IMR-90 (cell line): ENCODE measurements at places on chromosomes 16 and 17. TPM values are rescaled to one million over a fixed set of nuclear protein-coding genes. Genes with fewer than 3 reads are reported as not detected.
A peak's percentile ranks its signal among the peaks of the same experiment; 100 is the strongest.

DNA sequence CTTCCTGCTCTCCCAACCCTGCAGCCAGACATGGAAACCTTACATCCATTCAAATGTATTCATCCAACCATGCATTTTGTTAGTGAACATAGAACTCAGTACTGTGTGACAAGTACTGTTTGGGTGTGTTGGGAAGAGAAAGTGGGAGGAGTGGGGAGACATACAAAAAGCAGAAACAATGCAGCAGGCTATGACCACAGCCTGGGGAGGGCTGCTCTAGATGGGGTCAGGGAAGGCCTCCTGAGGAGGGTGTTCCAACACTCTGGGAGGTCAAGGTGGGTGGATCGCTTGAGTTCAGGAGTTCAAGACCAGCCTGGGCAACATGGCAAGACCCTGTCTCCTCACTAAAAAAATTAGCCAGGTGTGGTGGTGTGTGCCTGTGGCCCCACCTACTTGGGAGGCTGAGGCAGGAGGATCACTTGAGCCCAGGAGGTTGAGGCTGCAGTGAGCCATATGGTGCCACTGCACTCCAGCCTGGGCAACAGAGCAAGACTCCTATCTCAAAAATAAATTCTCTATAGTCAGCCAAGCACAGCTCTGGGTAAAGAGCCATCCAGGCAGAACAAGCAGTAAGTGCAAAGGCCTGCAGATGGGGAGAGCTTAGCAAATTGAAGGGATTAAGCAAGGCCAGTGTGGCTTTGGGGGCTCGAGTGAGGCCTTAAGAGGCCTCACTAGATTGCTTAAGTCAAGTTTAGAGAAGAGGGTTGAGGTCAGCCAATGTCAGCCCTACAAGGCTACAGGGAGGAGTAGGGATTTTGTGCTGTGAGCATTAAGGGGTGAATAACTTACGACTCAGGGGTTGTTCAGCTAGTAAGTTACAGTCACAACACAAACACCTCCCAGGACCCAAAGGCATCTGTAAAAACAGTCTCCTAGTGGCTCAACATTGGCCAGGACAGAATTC is 5.5 kb downstream of the SLC13A2 start:
- DNase-seq = peak; percentile 5

GRCh38 chr17:73042809-73043685 is 49.4 kb downstream of the SLC39A11 start:
- peak; percentile 20 for DNase-seq

DNA sequence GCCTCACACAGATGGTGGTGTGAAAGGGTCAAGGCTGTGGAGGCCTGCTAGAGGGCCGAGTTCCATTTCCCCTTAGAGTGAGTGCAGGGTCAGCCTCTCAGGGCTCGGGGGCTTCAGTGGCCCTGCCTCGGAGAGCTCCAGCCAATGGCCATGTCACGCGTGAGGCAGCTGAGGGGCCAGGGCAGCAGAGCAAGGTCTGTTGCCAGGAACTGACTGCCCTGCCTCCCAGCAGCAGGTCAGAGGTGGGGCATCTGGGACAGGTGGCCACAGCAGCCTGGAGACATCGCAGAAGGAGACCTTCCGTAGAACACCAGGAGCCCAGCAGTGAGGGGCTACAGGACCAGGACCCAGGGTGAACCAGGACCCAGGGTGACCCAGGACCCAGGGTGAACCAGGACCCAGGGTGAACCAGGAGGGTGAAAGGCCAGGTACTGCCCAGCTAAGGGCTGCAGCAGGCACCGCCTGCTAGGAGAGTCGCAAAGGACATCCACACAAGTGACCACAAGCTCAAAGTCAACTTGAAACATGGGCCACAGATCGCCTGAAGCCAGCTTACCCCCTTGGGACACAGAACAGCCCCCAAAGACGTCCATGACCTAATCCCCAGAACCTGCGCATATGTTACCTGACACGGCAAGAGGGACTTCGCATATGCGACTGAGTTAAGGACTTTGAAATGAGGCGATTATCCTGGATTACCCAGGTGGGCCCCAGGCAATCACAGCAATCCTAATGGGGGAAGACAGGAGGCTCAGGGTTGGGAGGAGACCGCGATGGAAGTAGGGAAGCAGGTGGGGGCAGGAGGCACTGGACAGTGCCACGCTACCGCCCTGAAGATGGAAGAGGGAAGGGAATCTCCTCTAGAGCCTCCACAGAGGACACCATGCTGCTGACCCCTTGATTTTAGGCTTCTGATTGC is 4.8 kb upstream of the MEAK7 start:
- no peak for DNase-seq

DNA sequence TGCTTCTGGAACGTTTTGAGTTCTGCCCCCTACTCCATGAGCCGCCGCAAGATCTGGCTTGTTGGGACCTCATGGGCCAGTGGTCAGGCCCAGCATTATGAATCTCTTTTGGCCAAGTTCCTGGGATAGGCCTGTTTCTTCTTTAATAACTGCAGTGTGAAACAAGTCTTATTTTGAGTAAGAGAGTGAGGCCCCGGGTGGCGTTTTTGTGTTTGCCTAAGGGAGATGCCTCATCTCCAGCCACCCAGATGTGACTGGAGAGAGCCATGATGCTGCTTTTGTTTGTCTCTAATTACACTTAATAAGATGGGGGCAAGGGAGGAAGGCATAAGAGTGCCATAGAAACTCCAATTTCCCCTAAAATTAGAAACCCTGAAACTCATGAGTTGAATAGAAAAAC is 39.8 kb downstream of the KSR1 start:
- DNase-seq = no peak

DNA sequence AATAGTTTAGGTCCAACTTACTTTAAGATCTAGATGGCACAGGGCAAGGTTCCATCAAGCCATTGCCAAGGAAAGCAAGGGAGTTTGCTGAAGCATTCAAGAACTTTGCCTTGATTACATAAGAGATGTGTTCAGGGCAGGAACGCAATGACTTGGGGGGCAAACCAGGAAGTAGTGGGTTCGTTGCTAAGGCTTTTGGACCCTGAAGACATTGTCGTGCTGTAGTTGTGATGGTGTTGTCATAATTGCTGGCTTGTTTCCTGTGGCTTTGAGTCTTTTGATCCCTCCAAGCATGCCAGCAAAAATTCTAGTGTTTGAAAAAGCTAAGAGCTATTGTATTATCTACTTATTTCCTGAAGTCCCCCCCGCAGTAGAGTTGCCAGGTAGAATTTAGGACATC is 70.7 kb upstream of the HNF1B start:
- DNase-seq = no peak

GRCh38 chr16:31397096-31397660 is 4.0 kb downstream of the ITGAD start:
- DNase-seq = no peak

DNA sequence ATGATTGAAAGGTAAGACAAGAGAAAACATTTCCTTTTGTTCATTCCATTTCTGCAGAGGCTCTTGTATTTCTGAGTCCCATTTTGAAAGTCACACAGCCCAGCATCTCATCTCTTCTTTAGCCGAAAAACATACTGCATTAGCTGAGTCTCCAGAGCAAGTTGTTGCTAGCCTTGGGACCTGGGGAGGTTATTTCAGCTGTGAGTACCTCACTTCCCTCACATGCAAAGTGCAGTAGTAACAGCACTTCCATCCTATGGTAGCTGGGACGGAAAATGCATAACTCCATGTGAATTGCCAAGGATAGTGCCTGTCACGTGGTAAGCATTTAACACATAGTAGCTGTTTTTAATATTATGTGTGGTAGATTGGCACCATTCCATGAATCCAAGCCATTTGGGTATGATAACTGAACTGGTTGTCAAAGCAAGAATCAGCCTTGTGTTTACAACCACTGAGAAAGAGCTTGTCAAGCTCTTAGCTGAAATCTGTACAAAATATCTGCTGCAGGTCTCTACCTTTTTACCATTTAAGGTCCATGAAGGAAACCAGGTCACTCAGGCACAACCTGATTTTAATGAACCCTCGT is 345.7 kb downstream of the CDH13 start:
- DNase-seq = no peak

DNA sequence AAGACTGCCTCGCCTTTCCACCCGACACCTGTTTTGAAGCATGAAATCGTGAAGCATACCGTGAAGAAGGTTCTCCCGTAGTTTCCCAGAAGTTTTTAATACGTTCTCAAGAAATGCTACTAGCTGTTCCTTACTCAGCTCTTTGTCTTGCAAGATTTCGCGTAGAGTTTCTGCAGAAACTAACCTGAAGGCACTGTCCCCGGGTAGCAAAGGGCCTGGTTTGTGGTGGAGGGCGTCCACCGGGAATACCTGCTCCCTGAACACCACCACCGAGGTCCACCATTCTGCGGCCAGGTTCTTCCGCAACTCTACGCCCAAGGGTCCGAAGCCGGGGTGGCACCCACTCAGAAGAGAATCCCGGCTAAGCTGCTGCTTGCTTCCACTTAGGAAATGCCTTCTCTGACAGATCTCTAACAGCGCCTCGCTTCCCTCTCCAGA is 487 bp downstream of the POLG2 start:
- DNase-seq = no peak

- DNase-seq = no peak
Observed at GRCh38 chr16:78377312-78377711, 277.9 kb downstream of the WWOX start.

- DNase-seq = peak; percentile 63
Observed at GRCh38 chr17:76314392-76315227, 6.5 kb upstream of the QRICH2 start.

- DNase-seq = no peak
Observed at GRCh38 chr17:29574732-29575510, 6.4 kb downstream of the TP53I13 start.

DNA sequence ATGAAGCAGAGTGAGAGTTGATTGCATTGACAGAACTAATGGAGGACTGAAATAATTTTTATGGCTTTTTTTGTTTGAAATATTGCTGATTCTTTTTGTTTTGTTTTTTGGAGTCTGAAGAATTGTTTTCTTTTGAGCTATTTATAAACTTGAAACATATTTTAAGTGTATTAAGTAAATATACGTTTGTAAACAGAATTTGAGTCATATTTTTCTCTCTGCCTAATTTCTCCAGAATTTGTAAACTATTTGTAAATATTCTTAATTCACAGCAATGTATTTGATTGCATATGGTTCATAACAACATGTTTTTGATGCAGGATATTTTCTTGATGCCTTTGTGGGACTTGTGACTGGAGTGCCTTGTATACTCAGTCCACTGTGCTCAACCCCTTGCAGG is 50.7 kb downstream of the SLFN11 start:
- DNase-seq = no peak

GRCh38 chr17:78175643-78175981 is 7.2 kb downstream of the SYNGR2 start:
- no peak for DNase-seq

- peak; percentile 69 for DNase-seq
Observed at GRCh38 chr17:19867329-19868078, at the start of gene ULK2. ULK2 (minus strand) TSS chr17:19867936; CDS start chr17:19867417, 519 bp downstream.

GRCh38 chr17:31674305-31674704 is 184.7 kb downstream of the COPRS start:
- DNase-seq = peak; percentile 50

Gene CACNA1H
- total RNA-seq = 1.6 and 1.7 TPM in 2 replicates

Gene TPSD1
- total RNA-seq = not detected in 2 replicates

Gene SOX8
- total RNA-seq = under 0.01 TPM in 2 replicates

Gene CDK3
- total RNA-seq = 0.56 and 0.72 TPM in 2 replicates

Gene NME2
- total RNA-seq = 824 and 863 TPM in 2 replicates

Gene PDILT
- total RNA-seq = not detected in 2 replicates

Gene DNAI2
- not detected in 2 replicates for total RNA-seq

Gene KRT25
- total RNA-seq = not detected in 2 replicates

Gene SMTNL2
- not detected in 2 replicates for total RNA-seq

Gene TBC1D3E
- total RNA-seq = not detected in 2 replicates

Gene PLA2G10
- not detected in 2 replicates for total RNA-seq

Gene ZSCAN10
- not detected in 2 replicates for total RNA-seq
